ENCODE measurements at places on chromosomes 13 and 19.

GRCh38 chr13:99290894-99291293 is 16.3 kb downstream of the GPR183 start:
- no peak for DNase-seq

- no peak for DNase-seq
These were observed 671.0 kb downstream of the SLITRK1 start for GRCh38 chr13:83211301-83211700.

GRCh38 chr19:49952479-49952836 is 8.5 kb downstream of the SIGLEC11 start:
- no peak for DNase-seq

- no peak for DNase-seq
These were observed 79.8 kb downstream of the ATP11A start for GRCh38 chr13:112769615-112770014.

DNA sequence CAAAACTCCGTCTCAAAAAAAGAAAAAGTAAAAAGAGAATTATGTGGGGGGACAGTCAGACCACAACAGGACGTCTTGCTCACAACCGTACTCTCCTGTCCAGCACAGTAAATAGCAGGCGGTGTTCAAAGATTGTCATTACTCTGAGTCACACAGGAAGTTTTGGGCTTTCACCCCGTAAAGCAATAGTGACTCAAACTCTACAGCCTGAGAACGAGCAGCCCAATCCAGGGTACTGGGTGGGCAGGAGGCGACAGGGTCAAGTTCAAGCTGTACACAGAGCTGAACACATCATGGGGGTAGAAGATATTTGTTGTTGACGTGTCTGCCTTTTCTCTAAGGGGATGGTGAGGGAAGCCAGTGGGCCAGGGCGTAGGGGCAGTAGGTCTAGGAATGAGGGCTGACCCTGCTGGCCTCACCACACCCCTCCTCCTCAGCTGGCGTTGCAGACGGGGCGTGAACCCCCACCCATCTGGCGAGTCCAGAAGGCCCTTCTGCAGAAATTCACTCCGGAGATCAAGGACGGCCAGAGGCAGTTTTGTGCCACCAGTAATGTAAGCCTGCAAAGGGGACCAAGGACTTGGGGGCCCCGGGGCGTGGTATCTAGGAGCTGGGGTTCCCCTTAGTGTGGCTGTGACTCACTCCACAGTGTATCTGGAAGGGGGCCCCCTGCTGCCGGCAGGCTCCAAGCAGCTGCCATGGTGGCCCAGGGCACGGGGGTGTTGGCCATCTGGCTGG is 23.3 kb downstream of the PRR12 start:
- DNase-seq, result no peak

DNA sequence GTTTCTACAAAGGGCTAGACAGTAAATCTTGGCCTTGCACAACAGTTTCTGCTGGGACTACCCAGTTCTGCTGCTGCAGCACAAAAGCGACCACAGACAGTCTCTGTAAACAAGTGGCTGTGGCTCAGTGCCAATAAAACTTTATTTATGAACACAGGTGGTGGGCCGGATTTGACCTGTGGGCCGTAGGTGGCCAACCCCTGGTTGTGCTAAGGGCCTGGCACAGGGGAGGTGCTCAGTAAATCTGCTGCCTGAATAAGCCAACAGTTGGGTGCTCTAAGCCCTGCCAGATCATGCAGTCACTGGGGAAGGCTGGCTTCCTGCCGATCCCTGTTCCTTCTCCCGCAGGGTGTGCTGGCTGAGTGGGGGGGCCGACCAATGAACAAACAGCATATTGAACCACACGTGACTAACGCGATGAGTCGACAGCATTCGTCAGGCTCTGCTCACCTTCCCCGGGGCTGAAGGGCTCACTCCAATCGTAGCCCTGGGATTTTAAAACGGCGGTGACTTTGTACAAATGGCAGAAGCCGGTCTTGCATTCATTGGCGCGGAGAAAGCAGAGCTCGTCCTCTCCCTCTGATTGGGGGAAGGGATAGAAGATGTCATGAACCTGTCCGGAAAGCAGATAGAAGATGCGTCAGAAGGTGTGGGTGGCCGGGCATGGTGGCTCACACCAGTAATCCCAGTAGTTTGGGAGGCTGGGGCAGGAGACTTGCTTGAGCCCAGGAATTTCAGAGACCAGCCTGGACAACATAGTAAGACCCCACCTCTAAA is 24.3 kb upstream of the MYDGF start:
- no peak for DNase-seq

Measured in stimulated activated CD8-positive, alpha-beta memory T cell treated with anti-CD3 and anti-CD28 coated beads, Interleukin-2, amount 100 ng/mL, for 1 hour (primary cell).